CD4-positive, CD25-positive, alpha-beta regulatory T cell (primary cell): ENCODE measurements at places on chromosomes 12 and 14.

DNA sequence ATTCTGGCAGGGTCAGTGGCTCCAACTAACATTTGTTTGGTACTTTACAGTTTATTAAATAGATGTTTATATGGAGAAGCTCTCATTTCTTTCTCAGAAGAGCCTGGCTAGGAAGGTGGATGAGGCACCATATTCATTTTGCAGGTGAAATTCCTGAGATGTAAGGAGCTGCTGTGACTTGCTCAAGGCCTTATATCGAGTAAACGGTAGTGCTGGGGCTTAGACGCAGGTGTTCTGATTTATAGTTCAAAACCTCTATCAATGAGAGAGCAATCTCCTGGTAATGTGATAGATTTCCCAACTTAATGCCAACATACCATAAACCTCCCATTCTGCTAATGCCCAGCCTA is 42.3 kb downstream of the DAD1 start:
- no peak for DNase-seq

DNA sequence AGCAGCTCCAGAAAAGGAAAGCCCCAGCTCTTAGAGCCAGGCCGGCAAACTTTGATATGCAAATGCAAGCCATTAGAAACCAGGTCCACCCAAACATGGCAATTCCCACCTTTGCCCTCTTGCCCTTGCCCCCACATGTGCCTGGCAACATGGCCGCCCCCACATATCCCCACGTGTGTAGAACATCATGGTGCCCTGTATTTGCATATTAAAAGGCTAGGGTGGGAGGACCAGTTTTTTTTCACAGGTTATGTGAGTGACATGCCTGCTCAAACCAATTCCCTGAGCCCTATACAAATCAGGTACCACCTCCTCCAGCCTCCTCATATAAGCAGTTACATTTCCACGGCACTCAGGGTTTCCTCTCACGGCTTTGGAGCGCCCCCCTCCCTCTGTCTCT is 6.1 kb upstream of the ALDH1L2 start:
- no peak for DNase-seq

DNA sequence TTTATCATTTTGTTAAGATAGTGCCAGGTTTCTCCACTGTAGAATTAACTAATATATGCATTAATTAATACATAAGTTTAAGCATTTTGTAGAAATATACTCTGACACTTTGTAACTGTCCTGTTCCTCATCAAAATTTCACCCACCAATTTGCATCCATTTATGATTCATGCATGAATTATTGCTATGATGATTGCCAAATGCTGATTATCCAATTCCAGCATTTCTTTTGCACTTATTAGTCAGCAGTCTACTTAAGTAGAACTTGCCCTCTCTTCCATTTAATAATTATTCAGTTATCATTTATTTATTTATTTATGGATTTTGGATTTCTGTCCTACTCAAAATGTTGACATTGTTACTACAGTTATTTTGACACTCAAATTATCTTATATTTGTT is 72.2 kb downstream of the SLC6A15 start:
- no peak for DNase-seq

- DNase-seq: no peak
Observed at GRCh38 chr12:14356147-14356546, 9.3 kb upstream of the ATF7IP start.

DNA sequence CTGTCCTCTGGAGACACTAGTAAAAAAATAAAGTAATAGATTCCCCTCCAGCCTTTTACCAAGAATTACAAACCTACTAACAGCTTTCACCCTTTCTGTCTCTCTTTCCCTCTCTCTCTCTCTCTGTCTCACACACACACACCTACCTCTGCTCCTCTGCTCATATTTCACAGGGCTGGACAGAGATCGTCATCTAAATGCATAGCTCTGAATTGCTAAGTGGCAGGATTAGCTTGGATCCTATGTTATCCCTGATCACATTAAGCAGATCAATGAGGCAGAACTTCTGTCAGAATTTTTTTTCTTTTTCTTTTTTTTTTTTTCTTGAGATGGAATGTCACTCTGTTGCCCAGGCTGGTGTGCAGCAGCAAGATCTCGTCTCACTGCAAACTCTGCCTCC is 22.9 kb downstream of the VCPKMT start:
- DNase-seq: no peak

DNA sequence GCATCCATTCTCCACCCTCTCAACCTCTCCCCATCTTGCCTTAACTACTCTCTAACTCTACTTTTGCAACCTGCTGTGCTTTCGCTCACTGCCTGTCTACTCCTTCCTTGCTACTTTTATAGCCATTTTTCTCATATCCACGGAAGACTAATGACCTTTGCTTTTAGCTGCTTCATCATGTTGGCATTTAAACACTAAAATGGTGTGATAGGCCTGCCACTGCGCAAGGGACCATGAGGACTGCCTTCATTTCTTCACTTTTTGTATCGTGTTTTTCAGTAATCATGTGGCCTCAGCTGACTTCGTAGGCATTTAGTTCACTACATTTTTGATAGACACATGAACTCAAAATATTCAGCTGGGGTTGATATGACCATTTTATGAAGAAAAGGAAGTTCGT is 252.1 kb downstream of the BCAT1 start:
- no peak for DNase-seq

- DNase-seq: no peak
Observed at GRCh38 chr14:96160076-96160912, 44.3 kb upstream of the BDKRB2 start.

- DNase-seq: no peak
Observed at GRCh38 chr12:12440784-12441428, 84.0 kb downstream of the BORCS5 start.
